ENCODE measurements at places on chromosomes 11 and 22. TPM values are rescaled to one million over a fixed set of nuclear protein-coding genes. Genes with fewer than 3 reads are reported as not detected.

DNA sequence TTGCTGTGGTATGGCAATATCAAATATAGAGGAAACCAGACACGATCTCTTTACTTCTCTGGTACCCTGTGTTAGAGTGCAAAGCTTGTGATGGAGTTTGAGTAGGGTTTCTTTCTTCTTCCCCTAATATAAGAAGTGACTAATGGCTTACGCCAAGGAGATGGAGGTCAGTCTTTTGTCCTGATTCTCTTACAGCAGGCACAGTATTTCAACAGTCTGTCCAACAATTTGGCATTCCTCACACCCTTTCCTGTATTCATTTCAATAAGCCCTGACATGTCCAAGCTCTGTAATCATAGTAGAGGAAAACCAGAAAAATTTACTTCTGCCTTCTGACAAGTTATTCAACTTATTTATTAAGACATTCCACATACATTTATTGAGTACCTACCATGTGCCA is 546.2 kb downstream of the TMEM135 start:
- no peak for DNase-seq

- DNase-seq: no peak
Observed at GRCh38 chr11:118048472-118049370, 28.2 kb upstream of the TMPRSS4 start.

DNA sequence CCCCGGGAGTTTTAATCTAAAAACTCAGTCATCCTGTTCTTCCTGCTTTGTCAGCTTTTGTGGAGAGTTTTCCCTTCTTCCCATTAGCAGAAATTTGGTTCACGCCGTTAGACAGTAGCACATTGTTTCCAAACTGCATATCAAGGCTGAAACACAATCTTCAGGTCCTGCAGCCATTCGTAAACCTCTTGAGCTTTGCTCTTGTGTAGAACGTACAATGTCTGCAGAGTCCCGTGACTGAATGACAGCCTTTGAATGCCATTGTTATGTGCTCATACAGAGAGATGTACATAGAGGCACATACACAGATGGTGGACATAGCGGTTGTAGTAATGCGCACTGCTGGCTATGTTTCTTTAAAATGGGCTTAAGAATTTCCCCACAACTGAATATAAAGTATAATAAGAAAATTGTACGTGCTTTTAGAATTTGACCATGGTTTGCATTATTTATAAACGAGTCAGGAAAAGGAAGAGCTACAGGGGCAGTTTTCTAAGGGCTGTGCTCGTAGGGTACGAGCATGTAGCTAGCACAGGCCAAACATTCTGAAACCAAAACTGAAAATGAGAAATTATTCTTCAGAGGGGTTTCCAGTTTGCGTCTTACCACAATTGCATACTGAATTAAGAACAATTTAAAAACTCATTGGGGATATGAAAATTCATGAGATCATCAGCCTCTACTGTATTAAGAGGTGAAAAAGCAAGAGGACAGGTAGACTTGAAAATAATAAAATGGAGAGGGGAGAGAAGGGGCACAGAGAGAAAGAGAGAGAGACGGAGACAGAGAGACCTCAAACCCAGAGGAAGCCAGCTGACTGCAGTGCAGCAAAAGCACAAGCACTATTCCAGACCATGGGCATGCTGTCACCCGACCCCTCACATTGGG is 310.1 kb downstream of the CADM1 start:
- DNase-seq: no peak

CD248 gene
- 26.7 TPM for total RNA-seq

PAX6 gene
- total RNA-seq: not detected

GRCh38 chr11:84634309-84634708 is 992.8 kb downstream of the DLG2 start:
- no peak for DNase-seq

TRAF6 gene
- 12.1 TPM for total RNA-seq

GTF2H1 gene
- 23.9 TPM for total RNA-seq

- DNase-seq: no peak
Observed at GRCh38 chr11:129417458-129417857, 41.8 kb downstream of the BARX2 start.

GRCh38 chr22:37972527-37972926 is 11.8 kb downstream of the SOX10 start:
- no peak for DNase-seq

DNA sequence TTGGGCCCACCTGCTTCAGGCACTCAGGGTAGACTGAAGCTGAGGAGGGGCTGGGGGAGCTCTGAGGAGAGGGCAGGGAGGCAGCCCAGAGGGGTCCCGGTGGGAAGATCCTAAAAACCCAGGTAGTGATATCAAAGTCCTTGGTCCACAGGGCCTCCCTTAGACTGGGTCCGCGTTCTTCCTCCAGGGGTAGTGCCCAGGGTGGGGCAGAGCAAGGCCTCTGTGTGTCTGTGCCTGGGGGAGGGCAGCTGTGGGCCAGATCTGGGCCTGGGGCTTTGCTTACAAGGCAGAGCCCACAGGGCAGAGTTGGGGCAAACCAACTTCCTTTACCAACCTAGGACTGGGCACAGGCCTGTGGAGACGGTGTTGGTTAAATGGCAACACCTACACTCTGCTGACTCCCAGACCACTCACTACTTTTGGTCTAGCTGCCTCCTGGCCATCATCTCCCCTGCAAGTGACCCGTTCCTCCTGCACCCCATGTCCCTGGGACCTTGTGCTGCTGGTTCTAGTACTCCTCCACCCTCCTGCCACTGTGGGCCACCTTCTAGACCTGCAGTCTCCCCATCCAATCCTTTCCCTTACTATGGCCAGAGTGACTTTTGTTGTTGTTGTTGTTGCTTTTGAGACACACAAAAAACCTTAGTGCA is 15.8 kb downstream of the ATG16L2 start:
- DNase-seq: no peak

DNA sequence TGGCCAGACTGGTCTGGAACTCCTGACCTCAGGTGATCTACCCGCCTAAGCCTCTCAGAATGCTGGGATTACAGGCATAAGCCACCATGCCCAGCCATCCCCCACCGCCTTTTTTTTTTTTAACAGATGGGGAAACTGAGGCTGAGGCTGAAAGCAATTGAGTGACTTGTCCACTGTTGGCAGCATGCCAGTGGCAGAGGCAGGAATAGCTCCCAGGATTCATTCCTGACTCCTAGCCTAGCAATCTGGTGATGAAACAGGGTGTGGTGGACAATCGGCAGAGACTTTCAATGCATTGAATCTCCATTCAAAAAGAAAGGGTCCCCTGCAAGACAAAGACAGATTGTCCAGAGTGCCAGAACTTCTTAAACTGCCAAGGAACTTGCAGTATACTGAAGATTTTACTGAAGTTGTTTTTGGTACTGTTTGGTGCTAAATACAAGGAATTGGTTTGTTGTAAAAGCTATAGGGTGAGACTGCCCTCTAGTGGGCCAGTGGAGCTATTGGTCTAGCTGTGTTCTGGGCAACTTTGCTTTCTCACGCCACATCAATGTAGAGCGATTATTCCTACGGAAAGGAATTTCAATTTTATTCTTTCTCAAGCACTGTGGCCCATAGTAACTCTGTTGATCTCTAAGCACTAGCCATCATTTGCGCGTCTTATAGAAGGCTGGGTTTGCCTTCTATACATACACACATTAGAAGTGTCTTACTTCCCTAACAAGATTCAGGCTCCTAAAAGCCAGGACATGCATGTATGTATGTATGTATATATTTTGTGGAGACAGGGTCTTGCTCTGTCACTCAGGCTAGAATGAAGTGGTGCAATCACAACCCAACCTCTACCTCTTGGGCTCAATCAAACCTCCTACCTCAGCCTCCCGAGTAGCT is 21.0 kb downstream of the C22orf31 start:
- no peak for DNase-seq

LMNTD2 gene
- total RNA-seq: 0.14 TPM

- DNase-seq: no peak
Observed at GRCh38 chr11:83427943-83428342, 141.8 kb upstream of the CCDC90B start.

RAG1 gene
- total RNA-seq: 1.6 TPM

AQP11 gene
- 0.78 TPM for total RNA-seq

GRCh38 chr11:101188801-101189200 is 59.2 kb upstream of the PGR start:
- no peak for DNase-seq

OR52I1 gene
- not detected for total RNA-seq

GRCh38 chr11:61578819-61579675 is 1.8 kb downstream of the SYT7 start:
- DNase-seq: no peak

DBX1 gene
- not detected for total RNA-seq

DNA sequence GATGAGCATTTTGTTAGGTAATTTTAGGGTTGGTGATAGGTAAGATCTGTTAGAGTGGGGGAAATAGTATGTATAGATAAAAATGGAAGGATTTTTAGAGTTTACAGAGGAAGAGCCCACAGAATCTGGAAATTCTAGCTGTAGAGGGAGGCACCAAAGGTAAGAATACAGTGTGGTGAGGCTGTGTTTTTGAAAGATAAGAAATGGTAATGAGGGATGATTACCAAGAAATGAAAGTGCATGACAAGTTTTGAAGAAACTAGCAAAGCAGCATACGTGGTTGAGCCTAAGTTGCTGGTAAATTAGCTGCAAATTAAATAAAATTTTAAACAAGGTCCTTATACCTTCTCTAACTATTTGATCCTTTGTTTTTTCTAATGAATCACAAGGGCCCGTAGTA is 14.6 kb upstream of the RASSF10 start:
- no peak for DNase-seq

- no peak for DNase-seq
Observed at GRCh38 chr11:59174664-59175033, 2.7 kb downstream of the DTX4 start.

- DNase-seq: no peak
Observed at GRCh38 chr11:71976551-71976950, 22.2 kb upstream of the IL18BP start.

- no peak for DNase-seq
Observed at GRCh38 chr11:119496469-119496868, 73.5 kb upstream of the THY1 start.

TOM1 gene
- 62.5 TPM for total RNA-seq

DNA sequence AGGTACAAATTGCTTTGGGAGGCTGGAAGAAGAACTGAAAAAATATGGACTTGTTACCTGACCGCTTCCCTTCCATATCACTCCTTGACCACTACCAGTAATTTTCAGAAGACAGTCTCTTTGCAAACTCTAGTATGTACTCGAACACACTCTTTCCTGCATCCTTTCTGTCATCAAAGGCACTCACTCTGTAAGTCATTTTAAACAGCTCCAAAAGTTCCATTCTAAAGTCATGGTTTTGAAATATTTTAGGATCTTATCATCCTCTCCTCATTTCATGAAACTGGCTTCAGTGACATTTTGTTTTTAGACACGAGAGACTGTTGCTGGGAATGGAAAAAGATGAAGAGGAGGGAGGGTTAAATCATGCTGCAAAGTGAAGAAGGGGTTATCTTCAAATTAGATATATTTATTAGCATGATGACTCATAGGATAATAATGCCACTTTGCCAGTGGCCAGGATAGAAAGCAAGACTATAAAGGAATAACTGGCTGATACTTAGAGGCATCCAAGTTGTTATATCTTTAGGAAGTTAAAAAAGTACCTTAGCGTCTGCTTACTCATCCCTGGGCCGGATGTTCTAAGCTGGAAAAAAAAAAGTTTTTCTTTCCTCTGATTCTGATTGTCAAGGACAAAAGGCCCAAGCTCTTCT is 549.3 kb downstream of the METTL15 start:
- no peak for DNase-seq

MS4A6E gene
- not detected for total RNA-seq

DNA sequence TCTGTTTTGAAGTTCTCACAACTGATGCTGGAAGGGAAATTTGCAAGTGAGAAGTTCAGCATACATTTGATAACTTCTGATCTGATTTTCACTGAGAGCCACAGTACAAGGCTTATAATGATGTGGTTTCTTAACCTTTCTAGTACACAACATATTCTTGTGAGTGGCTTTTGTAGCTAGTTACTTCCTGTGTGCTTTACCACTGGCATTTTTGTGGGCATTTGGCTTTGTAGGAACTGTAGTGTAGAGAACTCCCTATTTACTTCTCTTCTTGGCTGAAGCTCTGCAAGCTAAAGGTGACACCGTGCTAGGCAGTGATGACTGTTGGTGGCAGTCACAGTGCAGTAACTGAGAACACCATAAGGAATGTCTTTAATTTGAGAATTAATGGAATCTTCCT is 14.9 kb downstream of the USP47 start:
- DNase-seq: no peak

- no peak for DNase-seq
Observed at GRCh38 chr11:114239753-114240161, 56.4 kb upstream of the NNMT start.

DNA sequence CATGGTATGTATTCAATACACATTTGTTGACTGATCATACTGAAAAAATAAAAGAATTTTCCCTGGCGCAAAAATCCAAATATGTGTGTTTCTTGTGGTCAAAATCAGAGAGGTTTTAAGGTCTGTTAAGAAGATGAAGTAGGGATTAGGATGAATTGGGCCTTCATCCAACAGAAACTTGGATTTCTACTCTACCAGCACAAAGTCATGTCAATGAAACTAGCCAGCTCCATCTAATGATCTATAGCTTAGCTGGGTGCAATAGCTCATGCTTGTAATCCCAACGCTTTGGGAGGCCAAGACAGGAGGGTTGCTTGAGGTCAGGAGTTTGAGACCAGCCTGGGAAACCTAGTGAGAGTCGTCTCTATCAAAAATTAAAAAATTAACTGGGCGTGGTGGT is 65.5 kb downstream of the USP35 start:
- no peak for DNase-seq

MRGPRX3 gene
- total RNA-seq: not detected

DNA sequence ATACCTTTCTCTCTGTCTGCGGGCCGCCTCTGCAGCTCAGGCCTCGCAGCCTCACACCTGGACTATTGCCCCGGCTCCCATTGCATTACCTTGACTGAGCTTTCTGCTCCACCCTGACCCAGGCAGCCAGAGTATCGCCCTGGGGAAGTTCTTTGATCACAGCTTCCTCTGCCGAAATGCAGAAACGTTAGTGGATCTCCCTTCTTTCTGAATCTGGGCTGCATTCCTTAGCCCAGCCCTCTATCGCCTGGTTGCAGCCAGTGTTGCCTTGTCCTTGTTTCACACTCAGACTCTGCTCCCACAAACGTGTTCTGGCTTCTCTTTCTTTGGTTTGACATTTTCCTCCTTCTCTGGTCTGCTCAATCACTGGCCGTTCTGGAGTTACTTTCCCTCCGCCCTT is 195.7 kb downstream of the ADAMTS15 start:
- no peak for DNase-seq

PGA4 gene
- not detected for total RNA-seq

DNA sequence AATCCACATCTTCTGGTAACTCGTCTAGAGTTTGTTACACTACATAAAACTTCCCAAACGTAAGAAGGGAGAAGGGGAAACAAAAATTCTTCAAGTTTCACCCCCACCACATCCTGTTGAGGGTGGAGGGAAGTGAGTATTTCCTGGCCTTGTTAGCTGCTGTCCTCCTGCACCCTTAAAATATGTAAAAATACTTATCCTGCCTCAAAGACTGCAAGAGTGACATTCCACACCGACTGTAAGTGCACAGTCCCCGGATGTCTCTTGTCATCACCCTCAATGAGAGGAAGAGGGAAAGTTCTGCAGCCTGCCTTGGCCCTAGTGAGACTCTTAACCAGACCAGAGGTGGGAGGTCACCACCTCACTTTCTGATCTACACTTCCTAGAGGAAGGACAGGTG is 3.3 kb downstream of the TMEM121B start:
- DNase-seq: no peak

- no peak for DNase-seq
Observed at GRCh38 chr11:4441515-4441914, 7.6 kb upstream of the OR52K2 start.

GRCh38 chr22:47779474-47779873 is 1017.0 kb downstream of the TBC1D22A start:
- DNase-seq: no peak

BBOX1 gene
- not detected for total RNA-seq

Data from Right ventricle myocardium inferior (tissue), 1 donor.